AG04450 (cell line): ENCODE measurements at places on chromosomes 12 and 14. TPM values are rescaled to one million over a fixed set of nuclear protein-coding genes. Genes with fewer than 3 reads are reported as not detected.

DNA sequence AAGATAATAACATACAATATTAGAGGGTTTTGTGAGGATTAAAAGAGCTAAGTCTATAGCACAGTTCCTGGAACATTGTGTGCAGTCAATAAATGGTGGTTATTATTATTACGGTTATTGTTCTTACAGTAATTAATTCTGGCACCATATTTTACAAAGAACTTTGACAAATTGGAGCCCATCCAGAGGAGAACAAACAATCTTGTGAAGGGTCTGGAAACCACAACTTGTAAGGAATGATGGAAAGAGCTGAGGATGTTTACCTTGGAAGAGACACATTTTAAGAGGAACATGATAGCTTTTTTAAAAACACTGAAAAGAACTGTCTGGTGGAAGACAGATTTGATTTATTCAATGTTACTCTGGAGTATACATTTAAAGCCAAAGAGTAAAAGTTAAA lies 150.5 kb upstream of the KRR1 start:
- no peak for DNase-seq

Gene PTPRO
- 0.10 and 0.16 TPM in 2 replicates for polyA plus RNA-seq

DNA sequence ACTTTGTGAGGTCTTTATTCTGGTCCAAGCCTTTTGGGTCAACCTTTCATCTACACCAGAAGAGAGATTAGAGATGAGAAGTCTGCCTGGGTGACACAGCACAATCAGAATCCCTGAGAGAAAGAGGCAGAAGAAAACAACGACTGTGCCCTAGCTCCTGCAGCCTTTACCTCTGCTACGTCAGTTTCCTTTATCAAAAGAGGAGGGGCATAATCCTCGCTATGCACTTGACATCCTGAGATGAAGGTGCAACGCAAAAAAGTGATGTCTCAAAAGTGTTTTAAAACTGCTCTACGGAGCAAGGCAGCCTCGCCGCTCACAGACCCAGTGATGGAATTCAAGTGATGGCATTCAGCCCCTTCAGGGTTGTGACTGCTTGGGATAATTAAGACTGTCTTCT lies 21.7 kb downstream of the ZDHHC22 start:
- no peak for DNase-seq

GRCh38 chr12:70576341-70577282 lies 60.6 kb downstream of the PTPRB start:
- peak; percentile 50 for DNase-seq

DNA sequence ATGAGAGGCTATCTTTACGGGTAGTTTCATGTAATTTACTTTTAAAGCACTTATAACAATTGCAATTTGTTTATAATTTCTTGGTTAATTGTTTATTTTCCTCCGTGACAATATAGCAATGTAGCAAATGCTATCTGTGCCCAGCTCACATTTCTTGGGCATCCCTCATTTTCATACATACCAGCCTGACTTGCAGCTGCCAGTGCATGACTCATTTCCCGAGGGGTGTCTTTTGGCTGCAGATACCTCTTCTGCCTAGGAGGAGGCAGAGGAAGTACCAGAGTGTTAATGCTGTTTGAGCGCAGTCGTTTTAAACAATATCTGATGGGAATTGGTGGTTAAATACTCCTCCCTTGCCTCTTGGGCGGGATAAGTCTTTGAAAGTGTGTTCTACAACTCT lies 104.2 kb upstream of the ABCD2 start:
- no peak for DNase-seq

Gene NINJ2
- not detected in 2 replicates for polyA plus RNA-seq

Gene TAS2R43
- not detected in 2 replicates for polyA plus RNA-seq

DNA sequence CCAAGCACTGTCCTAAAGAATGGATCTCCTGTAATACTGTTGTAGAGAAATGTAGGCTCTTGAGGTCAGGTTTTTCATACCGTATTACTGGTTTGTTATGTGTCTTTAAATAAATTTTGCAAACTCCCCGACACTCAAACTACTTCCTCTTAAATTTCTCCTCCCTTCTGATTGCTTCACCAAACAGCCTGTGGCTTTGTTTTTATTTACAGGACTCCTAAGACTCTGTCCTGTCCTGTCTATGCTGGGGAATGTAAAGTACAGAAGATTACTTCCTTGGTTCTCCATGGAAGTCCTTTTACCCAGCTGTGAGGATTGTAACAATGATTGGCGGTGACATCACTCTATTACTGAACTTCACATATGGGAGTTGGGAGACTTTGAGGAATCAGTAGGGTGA lies 873.5 kb downstream of the DIO2 start:
- DNase-seq = no peak

GRCh38 chr14:103085106-103086091 lies 1.4 kb downstream of the LBHD2 start:
- no peak for DNase-seq
